Daoy (cell line): ENCODE measurements at places on chromosomes 5 and 9.

- DNase-seq: no peak
These were observed 235.4 kb downstream of the CACNA1B start for GRCh38 chr9:138112791-138113600.

GRCh38 chr9:90808890-90809685 lies 7.5 kb downstream of the SYK start:
- no peak for DNase-seq

- DNase-seq: no peak
These were observed 798 bp downstream of the MEGF9 start for GRCh38 chr9:120713257-120714087.

- DNase-seq: no peak
These were observed 156.8 kb downstream of the DCP2 start for GRCh38 chr5:113133211-113133975.

DNA sequence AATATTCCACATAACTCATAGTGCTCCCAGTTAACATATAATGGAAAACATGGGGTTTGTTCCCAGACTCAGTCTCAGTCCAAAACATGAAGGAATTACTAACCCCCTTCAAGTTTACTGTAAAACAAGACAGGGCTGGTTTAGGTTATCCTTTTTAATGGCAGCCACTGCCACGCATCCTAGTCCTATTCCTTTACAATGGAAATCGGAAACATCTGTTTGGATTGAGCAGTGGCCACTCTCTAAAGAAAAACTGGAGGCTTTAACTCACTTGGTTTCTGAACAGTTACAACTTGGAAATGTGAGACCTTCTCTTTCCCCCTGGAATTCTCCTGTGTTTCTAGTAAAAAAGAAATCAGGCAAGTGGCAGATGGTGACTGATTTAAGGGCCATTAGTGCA lies 609.9 kb upstream of the ACO1 start:
- no peak for DNase-seq

DNA sequence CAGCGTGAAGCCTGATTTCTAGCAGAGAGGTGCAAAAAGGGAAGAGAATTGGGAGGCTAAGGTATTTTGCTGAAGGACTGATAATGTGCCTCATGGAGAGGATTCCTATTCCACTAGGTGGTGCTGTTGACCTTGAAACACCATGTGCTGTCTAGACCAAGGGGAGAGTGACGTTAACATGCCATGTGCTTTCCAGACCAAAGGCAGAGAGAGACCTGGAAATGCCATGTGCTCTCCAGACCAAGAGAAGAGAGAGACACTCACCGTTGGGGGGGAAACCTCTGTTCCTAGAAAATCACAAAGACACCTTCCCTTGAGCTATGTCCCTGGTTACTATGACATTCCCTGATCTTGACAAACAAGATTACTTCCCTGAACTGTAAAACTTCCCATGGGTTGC lies 286.0 kb upstream of the TUSC1 start:
- DNase-seq: no peak

DNA sequence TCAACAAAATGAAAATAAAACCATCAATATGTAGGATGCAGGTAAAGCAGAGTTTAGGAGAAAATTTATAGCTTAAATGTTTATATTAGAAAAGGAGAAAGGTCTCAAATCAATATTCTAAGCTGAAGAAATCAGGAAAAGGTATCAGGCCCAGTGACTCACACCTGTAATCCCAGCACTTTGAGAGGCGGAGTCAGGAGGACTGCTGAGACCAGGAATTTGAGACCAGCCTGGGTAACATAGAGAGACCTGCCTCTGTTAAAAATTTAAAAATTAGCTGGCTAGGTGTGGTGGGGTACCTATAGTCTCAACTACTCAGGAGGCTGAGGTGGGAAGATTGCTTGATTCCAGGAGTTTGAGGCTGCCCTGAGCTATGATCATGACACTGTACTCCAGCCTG lies 32.2 kb downstream of the CCDC69 start:
- no peak for DNase-seq

- no peak for DNase-seq
These were observed 204.9 kb upstream of the CDKN2B start for GRCh38 chr9:22214021-22214420.

- DNase-seq: no peak
These were observed 15.0 kb downstream of the C9orf72 start for GRCh38 chr9:27558307-27558706.
